Sciatic nerve (tissue), 2 donors: ENCODE measurements at places on chromosomes 13 and 19. TPM values are rescaled to one million over a fixed set of nuclear protein-coding genes. Genes with fewer than 3 reads are reported as not detected.

DNA sequence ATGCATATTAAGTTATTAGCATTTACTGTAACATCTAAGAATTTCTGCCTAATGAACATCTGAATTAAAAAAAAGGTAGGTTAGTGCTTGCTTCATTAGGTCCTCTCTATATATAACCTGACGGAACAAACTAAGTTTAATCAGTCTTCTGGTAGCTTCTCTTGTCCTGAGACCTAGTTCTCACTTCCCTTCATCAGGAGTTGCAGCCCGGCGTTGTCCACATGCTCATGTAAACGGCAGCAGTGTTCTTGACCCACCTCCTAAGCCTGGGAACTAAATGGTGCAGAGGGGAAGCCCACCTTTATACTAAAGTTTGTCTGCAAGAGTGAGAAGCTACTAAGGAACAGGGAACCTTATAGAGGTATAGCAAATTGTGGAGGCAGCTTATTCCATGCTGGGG is 31.9 kb upstream of the CPB2 start:
- DNase-seq, result no peak

DNA sequence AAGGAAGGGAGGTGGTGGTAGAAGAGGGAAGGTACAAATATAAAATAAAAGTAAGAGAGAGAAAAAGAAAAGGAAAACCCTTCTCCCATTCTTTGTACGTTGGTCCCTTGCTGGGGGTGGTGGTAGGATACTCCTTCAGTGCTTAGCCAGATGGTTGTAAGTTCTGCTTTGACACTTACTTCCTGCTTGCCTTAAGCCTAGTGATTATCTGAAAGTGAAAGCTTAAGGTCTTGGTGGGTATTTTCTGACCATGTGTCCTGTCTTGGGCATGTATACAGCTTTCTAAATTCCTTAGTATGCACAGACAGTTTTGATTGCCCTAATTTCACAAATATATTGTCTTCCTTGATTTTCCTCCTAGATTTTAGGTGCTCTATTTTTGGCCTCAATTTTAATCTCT is 314.8 kb downstream of the PCDH17 start:
- no peak for DNase-seq

The EMP3 gene
- total RNA-seq, result 119 TPM

GRCh38 chr13:35789335-35790165 is 313.1 kb upstream of the MAB21L1 start:
- no peak for DNase-seq

DNA sequence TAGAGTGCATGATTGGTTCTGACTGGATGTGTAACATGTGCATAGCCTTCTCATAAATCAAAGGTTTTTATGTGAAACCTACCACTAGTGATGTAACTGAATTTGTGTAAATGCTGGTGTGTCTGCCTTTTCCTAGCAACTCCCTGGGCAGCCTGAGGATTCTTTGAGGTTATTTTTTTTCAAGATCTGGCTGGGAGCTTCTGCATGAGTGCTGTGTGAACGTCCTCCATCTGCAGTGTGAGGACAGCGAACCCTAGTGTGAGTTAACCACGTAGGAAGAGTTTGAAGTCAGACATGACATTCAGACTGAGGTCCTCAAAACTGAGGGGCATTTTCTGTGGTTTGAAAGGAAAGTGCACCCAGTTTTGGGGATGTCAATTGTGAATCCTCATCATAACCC is 39.9 kb downstream of the DPRX start:
- DNase-seq, result no peak

The TLE6 gene
- total RNA-seq, result 4.4 TPM

GRCh38 chr19:3721131-3721886 is 13.1 kb downstream of the TJP3 start:
- peak; percentile 86 for DNase-seq

The CGB8 gene
- not detected for total RNA-seq

The ZNF99 gene
- total RNA-seq, result 0.49 TPM

DNA sequence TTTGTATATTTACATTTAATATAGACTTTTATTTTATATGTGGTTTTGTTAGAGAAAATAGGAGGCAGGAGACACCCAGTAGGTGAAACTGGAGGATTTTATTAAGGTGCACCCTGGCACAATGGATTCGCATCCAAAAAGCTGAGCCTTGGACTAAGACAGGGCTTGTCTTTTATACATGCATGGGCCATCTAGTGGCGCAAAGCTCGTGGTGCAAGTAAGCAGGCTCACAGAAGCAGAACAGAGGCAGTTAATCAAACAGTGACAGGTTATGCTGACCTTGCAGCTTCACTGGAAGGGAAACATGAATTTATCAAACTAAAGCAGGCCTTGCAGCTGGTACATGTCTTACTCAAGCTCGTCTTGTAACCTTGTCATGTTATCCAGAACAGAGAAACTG is 58.8 kb upstream of the ZNF681 start:
- DNase-seq, result no peak

DNA sequence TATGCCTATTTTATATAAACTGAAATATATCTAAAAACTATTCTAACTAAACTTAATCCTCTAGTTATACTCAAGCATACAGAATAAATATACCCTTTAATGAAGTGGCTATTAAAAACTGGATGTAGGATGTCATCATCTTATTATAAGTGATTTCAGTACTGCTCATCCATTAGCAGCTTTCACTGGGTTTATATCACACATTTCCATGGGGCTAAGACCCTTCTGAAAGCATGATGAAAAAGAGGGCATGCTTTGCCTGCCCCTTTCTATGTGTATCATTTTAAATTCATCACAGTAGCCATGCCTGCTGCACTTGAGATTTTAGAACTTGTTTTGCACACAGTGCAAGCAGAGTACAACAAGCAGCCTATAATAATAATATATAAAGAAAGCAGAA is 477.5 kb downstream of the SLITRK6 start:
- no peak for DNase-seq

DNA sequence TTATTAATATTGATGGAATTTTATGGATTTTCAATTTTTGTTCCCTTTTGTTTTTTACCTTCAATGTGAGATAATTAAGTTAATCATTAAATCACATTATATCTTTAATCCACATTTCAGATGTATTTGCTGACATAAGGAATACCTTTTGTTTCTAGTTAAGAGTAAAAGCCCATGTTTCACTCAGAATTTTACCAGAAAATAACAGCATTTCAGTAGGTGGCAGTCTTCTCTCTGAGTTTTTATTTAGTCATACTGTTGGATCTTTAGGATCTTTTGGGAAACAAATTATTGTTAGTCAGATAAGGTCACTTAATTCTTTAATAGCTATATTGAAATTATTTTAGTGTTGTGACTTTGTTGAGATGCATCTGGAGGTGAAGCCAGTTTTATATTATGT is 67.9 kb downstream of the NDFIP2 start:
- no peak for DNase-seq
